ENCODE measurements at places on chromosomes 1 and 21.

- DNase-seq, result no peak
Observed at GRCh38 chr1:84959294-84959693, 37.6 kb downstream of the MCOLN2 start.

DNA sequence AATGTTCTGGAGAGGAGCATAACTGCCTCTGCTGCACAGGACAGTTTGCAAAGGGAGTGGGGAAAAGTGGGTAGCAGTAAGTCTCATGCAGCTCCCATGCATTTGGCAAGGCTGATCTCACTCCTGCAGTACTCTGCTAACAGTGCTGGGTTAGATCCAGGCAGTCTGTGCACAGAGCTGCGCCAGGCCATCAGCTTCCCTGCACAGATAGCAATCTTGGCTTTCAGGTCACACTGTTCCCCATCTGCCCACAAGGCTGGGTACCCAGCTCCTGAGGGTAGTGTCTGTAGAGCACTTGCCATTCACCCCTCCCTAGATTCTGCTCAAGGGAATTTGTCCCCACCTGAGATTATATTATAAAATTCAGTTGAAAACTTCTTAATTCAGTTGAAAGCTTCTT lies 72.1 kb downstream of the SH3BGR start:
- no peak for DNase-seq

- no peak for DNase-seq
Observed at GRCh38 chr1:192905049-192905448, 96.2 kb downstream of the RGS2 start.

- DNase-seq, result no peak
Observed at GRCh38 chr1:81967951-81968350, 167.2 kb downstream of the ADGRL2 start.

- no peak for DNase-seq
Observed at GRCh38 chr1:21294266-21294989, 4.2 kb upstream of the ECE1 start.

DNA sequence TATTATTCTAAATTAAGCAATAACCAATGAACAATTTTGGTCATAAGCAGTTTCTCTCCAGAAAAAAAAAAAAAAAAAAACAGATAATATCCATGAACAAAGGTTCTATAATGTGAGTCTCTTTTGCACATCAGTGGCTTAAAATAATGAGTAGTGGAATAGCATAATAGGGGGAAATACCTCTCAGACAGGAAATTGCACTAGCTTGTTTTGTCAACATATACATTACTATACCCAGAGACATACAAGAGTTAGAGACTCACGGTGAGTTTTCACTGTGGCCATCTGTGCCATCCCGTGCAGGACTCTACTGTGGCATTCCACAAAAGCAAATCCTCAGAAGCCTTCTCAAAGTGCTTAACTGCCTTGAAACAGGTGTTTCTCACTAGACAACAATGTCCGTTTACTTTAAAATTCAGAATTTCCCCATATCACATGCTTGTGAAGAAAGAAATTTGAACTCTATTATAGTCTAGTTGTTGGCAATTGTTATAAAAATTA lies 697.9 kb downstream of the USP25 start:
- DNase-seq, result no peak

DNA sequence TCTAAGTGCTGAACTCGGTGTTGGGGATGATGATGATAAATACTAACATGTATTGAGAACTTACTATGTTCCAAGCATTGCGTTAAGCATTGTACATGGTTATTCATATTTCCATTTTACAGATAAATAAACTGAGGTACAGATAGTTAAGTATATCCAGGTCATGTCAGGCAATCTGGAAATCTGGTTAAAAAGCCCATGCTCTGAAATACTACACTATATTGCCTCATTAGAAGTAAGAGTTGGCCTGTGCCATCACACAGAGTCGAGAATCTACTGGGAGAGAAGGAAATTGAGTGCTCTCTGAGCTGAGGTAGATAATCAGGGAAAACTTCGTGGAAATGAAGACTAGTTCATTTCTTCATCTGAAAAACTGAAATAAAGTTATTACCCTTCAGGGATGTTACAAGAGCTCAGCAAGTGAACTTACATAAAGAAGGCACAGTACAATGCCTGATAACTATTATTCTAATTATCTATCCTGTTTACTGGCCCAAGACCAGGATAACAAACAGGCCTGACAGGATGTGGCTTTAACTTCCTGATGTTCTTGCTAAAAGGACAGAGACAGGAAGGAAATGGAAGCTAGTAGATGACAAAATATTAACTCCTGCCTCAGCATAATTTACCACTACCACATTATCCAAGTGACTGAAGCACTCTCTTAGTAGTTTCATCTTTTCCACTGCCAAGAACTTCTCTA lies 85.6 kb downstream of the EPS15 start:
- DNase-seq, result no peak

GRCh38 chr1:153944827-153945117 lies 1.7 kb downstream of the DENND4B start:
- DNase-seq, result no peak

- DNase-seq, result no peak
Observed at GRCh38 chr1:86104606-86105532, 51.7 kb downstream of the COL24A1 start.

GRCh38 chr1:160565564-160565963 lies 13.7 kb downstream of the CD84 start:
- no peak for DNase-seq

DNA sequence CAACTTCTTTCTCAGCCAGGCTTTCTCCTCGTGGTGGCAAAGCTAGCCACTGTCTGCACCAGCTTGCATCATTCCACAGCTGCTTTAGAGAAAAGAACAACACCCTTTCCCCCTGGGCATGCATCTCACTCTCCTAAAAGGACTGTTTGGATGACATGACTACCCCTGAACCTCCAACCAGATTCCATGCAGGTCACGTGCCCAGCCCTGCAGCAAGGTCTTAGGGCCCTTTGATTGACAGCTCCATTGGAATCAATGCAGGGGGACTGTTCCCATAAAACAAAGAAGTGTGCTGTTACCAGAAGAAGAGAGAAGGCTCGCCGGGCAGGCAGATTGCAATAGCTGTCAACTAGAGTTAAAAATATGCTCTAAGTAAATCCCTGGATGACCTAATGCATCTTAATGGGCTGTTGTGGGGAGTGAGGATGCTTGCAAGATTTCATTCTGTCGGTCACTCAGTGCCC lies 24.4 kb downstream of the KCNA2 start:
- peak; percentile 84 for DNase-seq

- no peak for DNase-seq
Observed at GRCh38 chr1:186843226-186843625, 14.5 kb downstream of the PLA2G4A start.

Data from putamen (tissue), 1 donor.